ENCODE measurements at places on chromosomes 16 and 17.
A peak's percentile ranks its signal among the peaks of the same experiment; 100 is the strongest.

DNA sequence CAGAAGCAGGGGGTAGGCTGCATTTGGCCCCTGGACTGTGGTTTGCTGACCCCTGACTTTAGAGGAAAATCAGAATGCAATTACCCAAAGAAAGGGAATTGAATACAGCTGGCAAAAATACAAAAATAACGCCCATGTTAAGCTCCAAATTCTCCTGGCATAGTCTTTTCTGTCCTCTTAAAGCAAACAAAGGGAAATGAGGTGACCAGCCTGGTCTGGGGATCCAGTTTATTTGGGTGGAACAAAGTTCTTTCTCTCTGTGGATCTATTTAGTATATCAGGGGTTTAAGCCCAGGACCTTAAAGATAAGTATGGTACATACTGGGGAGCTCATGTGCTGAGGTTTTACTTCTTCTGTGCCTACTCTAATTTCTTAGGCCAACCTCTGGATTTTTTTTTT, 23.5 kb downstream of the DNAJA2 start:
- DNase-seq: no peak

GRCh38 chr17:14459955-14460354, 159.1 kb downstream of the HS3ST3B1 start:
- no peak for DNase-seq

DNA sequence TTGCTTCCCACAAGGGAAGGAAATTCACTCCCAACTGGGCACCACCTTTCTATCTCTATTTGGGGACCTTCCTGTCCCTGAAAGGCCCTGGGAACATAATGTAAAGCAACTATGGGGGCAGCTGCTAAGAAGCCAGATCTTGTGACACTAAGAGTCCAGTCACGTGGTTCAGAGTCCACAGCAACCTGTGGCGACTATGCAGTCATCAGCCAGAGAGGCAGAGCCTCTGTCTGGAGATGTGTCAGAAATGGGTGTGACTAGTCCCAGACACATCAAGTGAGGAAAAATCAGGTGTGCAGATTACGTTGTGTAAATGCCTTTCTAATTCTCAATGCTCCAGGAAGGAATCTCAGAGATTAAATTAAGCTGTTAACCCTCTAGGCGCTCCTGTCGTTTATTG, 26.6 kb upstream of the SKAP1 start:
- no peak for DNase-seq

- DNase-seq: no peak
These were observed 6.2 kb upstream of the TMEM92 start for GRCh38 chr17:50268026-50268425.

GRCh38 chr16:30379158-30379783, 3.1 kb downstream of the SEPTIN1 start:
- DNase-seq: no peak

GRCh38 chr16:85570213-85570734, 42.8 kb upstream of the GSE1 start:
- DNase-seq: no peak

GRCh38 chr17:14756479-14756878, 455.6 kb downstream of the HS3ST3B1 start:
- no peak for DNase-seq

GRCh38 chr16:87930456-87930855, 5.9 kb downstream of the CA5A start:
- DNase-seq: no peak

GRCh38 chr16:67028696-67029253, at the start of gene CBFB:
TSS of gene CBFB (plus strand) at chr16:67029149. CDS start at chr16:67029408, 259 bp downstream.
- peak; percentile 19 for DNase-seq

DNA sequence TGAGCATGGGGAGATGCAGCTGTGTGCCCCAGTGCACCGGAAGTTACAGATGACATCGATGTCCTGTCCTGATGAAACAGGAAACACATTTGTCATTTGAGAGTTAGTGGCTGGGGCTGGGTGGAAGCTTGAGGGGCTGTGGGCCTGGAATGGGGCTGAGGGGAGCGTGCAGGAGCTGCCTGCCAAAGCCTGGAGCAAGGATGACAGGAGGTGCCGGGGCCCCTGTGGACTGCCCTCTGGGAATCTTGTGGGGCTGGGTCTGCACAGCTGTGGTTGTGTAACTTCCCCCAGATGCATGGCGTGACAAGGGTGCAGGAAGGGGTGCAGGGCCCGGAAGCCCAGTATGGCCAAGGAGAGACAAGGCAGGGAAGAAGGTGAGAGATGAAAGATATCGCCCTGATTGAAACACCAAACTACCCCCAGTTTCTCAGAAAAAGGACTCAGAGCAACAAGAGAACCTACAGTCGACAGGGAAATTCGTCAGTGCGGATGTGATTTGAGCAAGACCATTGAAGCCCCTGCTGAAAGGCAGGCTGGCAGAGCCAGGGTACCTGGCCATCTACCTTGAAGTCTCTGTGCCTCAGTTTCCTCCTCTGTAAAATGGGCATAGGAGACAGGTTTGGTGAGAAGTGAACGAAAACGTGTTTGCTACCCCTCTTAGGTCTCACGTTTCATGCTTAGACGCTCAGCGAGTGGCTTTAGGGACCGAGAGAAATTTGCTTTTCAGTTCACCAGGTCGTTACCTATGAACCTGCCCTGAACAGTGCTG, 8.8 kb downstream of the MMP25 start:
- DNase-seq: no peak

- DNase-seq: no peak
These were observed 578.6 kb upstream of the CA10 start for GRCh38 chr17:52737071-52737470.

DNA sequence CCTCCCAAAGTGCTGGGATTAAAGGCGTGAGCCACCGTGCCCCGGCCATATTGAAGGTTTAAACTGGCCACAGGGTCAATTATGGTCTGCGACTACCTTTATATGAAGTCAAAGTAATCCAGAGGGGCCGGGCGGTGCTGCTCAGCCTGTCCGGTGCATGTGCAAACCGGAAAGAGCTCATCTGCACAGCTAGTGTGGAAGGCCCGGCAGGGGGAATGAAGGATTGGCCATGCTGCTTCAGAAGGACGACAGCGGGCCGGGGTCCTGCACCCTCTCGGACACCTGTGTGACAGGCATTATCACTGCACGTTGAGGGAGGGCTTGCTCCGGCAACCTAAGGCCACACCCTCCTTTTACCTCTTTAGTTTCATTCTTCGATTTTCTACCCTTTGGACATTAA, 23.6 kb downstream of the TMEM204 start:
- no peak for DNase-seq

GRCh38 chr17:50093807-50094206, 1.3 kb upstream of the PDK2 start:
- DNase-seq: no peak

DNA sequence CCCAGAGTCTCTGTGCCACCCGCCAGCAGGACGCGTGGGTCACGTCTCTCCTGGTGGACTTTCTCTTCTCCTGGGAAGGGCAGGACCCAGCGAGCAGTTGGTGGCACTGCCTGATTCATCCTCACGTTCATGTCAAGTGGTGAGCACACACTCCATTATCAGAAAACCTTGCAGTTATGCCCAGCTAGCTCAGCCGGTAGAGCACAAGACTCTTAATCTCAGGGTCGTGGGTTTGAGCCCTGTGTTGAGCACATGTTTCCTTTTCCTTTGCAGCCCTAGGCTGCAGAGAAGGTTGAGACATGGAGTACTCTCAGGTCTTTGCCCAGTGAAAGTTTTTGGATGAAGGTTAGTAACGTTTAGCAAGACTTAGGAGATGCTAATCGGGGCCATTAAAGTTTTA, 8.0 kb downstream of the OR1F1 start:
- no peak for DNase-seq

DNA sequence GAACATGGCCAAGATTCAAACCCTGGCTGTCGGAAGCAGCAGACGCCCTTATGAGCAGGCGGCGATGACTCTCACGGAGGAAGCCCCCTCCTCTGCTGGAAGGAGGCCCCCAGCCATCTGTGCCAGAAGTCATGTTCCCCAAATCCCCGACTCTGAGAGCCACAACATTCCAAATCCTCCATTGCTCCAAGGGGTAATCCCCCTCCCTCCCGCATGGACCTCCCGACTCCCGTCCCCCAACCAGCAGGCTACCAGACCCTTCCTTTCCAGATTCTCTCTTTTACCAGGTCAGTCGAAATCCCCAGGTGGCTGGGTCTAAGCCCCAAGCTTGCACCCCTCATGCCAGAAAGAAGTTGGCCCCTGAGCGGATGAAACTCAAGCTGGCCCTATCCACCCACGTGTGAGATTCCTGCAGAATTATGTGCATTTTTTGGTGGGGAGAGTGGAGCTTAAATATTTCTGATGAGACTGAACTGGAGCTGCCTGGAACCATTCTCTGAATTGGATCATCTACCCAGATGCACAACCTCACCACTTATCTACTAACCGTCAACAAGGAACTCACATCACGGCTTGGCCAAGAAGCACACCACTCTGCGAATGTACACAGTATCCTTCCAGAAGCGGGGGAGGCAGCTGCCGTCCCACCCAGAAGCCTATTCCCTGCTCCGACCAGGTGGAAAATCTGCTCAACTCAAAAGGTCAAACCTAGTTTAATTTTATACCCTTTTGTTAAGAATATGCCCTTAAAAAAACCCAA, 283.5 kb downstream of the C16orf95 start:
- DNase-seq: no peak

- DNase-seq: peak; percentile 10
These were observed 60.5 kb upstream of the CLEC3A start for GRCh38 chr16:77961814-77962213.

GRCh38 chr17:62676952-62677596, 49.6 kb downstream of the MRC2 start:
- no peak for DNase-seq

DNA sequence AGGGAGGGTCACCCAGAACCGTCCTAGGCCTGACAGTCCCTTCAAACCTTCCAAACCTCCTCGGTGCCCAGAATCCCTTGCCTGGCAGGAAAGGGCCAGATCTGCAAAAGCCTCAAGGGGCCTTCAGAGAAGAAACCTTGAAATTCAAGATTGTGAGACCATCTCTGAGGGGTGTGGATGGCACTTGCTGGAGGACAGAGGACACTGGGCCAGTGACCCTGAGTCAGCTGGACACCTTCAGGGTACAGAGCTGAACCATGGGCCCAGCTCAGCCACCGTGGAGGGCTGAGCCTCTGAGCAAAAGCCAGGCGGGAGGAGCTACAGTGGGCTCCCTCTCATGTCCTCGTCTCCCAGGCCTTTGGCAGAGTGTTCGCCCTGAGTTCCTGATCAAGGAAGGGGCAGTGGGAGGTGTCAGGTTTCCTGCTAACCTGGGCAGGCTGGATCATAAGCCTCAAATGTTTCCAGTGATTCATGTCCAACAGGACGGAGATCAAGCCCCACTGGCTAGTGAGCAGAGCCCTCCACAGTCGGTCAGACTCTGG, 3.0 kb downstream of the PDILT start:
- no peak for DNase-seq

DNA sequence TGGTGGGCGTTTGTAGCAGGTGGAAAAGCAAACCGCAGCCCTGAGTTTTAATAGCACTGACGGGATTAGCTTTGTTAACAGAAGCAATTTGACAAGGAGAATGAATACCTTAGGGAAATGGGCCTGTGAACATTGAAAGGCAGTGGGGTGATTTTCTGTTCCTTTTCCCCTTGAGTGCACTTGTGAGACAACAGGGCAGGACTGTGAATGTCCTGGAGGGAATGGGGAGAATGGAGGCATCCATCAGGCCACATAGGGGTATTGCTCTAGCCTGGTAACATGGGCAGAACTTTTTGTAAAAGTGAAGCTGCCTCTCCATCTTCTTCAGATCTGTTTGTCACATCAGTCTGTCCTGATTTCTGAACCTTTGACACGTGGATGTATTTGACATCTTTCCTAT, 26.2 kb downstream of the USP43 start:
- DNase-seq: no peak

DNA sequence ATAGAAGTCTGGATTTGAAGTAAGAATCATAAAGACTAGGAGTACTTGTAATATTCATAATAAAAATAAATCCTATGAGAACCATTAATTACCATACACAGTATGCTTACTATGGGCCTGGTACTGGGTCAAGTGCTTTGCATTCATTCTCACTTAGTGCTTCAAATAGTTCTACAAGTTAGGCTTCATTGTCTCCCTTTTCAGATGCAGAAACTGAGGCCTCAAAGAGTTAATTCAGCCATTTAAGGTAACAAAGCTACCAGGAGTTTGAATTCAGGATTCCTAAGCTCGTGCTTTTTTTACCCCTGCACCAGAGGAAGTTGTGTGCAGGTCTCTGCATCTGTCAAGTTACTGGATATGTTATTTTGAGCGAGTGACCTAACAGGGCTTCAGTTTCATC, 1098.4 kb upstream of the EEF2KMT start:
- no peak for DNase-seq

GRCh38 chr17:44942456-44942855, 5.1 kb downstream of the KIF18B start:
- DNase-seq: no peak

DNA sequence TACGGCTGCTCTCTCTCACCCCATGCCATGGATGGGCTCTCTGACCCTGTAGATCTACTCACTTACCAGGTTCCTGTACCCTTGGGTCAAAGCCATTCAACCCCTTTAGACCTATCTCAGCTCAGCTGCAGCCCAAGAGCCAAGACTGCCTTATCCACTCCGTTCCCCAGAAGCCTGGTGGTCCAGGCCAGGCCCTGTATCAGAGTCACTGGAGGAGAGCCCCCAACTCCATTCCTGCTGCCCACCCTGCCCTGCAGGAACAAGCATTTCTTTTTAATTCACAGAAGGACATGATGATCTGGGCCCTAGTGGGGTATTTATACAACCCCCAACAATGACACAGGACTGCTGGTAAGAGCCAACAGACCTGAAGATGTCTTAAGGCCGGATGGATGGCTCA, 76.8 kb downstream of the AIPL1 start:
- no peak for DNase-seq

DNA sequence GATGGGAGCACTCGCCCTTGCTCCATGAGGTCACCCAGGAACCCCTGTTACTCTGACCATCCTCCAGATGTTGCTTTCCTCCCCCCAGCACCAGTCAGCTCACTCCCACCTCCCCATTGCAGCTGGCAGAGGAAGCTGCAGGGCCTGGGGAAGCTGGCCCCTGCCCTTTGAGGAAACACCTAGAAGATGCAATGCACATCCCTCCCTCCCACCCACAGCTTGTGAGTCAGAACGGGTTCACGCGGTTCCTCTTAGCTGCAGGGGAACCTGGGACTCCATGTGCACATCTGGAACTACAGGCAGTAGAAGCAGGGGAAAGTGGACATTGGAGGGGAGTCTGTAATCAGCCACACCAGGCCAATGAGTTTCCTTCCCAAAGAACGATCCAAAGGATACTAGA, 96.9 kb downstream of the KATNIP start:
- no peak for DNase-seq

- no peak for DNase-seq
These were observed 12.8 kb downstream of the CAVIN1 start for GRCh38 chr17:42410319-42410685.
